ENCODE measurements at places on chromosomes 5 and 9.
A peak's percentile ranks its signal among the peaks of the same experiment; 100 is the strongest.

- DNase-seq: peak; percentile 7
These were observed 59.6 kb upstream of the SLC27A6 start for GRCh38 chr5:128905568-128906110.

DNA sequence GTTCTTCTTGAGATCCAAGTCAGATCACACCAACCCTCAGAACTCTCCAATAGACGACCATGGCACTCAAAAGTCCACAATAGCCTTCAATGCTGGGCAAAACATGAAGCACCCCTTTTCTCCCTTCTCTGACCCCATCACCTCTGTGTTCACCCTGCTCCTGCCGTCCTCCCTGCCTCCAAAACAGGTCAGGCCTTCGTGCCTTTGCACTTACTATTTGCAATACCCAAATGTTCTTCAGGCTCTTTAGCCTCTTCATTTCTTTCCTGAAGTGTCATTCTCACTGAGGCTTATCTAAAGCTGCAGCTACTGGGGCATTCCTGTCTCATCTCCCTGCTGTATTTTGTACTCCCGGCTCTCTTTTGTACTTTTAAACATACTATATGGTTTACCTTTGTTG lies 2.0 kb upstream of the ROPN1L start:
- DNase-seq: no peak

DNA sequence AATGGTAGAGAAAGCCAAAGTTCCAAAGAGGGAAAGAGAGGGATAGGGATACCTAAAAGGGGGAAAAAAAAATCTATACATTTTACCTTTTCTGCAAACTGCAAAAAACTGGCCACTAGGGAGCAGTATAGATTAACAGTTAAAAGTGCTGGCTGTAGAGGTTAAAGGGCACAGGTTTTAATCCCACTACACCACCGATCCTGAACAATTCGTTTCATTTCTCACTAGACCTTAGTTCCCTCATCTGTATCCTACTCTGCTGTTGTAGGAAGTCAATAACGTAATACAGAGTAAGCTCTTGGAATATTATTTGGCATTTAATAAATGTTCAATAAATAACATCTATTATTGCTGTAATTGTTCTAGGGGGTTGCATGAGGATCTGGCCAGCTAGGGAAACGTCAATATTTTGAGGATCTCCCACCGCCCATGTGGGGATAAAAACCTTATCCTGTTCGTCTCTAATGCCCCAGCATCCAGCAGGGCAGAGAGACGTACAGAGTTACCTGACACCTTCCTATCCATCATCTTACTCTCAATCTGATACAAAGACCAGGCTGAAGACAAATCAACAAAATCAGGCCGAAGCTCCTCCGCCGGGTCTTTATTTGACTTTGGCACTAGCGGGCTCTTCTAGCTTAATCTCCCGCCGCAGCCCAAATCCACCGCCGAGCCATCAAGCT lies 757 bp downstream of the CDC26 start:
- no peak for DNase-seq

DNA sequence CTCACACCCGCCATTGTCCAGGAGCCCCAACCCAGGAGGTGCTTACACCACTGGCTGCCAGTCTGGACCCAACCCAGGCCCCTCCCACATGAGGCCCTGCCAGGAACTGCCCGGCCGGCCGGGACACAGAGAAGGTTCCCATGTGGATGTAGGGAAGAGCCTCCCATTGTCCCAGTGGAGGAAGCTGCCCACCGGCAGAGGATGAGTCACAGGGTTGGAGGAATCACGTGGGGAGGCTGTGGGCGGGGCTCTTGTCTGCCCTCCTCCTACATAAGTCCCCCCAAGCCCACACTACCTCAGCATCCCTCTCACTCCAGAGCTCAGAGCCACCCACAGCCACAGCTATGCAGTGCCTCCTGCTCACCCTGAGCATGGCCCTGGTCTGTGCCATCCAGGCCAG lies 26.1 kb downstream of the PAEP start:
- DNase-seq: no peak

- DNase-seq: no peak
These were observed 344.1 kb downstream of the NR2F1-AS1 start for GRCh38 chr5:93236807-93237421.

GRCh38 chr5:173314166-173314952 lies 13.9 kb downstream of the STC2 start:
- DNase-seq: no peak

- no peak for DNase-seq
These were observed at the start of gene RGS7BP for GRCh38 chr5:64505769-64506566. Gene RGS7BP (plus strand): TSS chr5:64506015. CDS start chr5:64506625, 610 bp downstream.

DNA sequence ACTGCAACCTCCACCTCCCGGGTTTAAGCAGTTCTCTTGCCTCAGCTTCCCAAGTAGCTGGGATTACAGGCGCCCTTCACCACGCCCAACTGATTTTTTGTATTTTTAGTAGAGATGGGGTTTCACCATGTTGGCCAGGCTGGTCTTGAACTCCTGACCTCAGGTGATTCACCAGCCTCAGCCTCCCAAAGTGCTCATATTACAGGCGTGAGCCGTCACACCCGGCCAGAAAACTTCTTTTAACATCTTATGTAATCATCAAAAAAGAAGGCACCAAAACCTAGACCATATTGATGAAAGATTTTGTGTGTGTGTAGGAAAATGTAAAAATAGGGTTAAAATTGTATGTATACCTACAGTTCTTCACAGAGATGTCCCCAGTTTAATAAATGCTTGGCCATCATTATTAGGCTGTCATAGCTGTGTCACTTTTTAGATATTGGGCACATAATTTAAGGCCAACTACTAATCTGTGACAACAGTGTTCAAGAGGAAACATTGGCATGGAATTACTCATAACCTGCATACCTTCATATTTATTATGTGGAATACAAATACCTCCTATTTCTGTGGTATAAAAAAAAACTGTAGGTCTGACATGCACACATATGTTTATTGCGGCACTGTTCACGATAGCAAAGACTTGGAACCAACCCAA lies 44.4 kb downstream of the RAD50 start:
- no peak for DNase-seq

GRCh38 chr9:133948561-133949485 lies 43.3 kb downstream of the VAV2 start:
- DNase-seq: no peak

DNA sequence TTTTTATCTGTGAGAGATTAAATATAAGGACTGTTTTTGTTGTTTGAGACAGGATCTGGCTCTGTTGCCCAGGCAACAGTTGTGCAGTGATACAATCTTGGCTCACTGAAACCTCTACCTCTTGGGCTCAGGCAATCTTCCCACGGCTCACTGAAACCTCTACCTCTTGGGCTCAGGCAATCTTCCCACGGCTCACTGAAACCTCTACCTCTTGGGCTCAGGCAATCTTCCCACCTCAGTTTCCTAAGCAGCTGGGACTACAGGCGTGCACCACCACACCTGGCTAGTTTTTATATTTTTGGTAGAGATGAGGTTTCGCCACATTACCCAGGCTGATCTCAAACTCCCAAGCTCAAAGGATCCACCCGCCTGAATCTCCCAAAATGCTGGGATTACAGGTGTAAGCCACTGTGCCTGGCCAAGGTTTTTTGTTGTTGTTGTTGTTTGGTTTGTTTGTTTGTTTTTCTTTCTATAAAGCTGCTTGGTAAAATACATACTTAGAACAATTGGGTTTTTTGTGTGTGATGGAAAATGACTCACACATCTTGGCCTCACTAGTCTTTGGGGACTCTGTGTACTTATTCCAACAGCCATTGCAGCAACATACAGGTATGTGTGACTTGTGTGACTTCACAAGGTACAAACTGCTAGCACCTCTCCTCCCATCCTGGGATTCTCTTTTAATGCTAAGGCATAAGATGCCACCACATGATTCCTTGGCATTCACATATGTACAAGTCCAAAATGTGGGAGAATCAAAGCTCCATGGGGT lies 36.5 kb upstream of the RASA1 start:
- DNase-seq: no peak

GRCh38 chr5:85388770-85389169 lies 1004.1 kb upstream of the EDIL3 start:
- no peak for DNase-seq

DNA sequence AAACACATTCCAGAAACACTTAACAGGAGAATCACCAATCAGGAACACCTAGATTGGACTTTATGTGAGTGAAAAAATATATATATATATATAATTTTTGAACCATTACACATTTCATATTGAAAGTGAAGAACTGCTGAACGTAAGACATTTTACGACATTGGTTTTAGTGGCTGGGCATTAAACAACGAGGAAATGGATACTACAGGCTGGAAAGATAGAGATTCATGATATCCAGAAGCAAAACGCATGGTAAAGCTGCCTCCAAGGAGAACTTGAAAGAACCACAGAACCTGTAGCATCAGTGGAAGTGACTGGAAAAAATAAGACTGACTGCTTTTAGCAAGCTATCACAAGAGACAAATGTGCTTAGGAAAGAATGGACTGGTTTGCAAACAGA lies 13.2 kb upstream of the NDUFS4 start:
- DNase-seq: no peak

DNA sequence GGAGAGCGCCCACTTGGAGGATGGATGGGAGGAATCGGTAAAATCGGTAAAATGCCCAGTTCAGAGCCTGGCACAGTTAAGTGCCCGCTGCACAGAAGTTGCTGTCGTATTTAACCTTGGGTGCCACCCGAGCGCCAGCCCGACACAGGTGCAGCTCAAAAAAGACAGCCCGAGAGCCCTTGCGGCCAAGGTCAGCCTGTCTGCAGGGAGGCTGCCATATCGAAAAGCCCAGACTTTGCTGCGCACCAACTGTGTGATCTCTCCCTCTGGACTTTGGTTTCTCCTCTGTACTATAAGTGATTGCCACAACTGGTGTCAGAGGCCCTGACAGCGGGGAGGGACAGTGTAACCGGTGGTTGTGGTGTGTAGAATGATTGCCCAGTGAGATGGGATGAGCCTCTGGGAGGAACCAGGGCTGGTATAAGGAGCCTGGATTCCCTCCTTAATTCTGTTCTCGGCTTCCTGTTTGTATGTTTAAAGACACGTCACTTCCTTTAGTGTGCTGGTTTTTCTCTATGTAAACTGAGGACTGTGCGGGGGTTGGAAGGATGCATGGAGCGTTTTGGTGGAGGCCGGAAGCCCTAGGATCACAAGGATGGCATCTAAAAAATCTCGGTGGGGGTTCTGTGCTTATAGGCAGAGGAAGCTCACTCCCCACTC lies 792 bp downstream of the NTMT1 start:
- peak; percentile 11 for DNase-seq

DNA sequence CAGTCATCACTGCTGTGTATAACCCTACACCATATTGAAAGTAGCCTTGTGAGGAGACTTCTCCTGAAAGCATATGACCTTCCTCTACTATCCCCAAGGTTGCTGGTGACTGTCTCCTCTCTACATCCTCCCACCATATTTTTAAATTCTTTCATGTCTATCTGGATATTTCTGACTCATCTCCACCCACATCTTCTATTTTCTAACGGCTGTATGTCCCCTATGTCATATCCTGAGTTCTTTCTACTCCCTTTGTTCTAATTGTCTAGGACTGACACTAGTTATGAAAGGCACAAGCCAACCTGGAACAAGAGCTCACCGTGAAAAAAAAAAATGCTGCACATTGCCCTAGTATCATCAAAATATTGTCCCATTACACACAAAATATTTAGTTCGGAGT lies 218.3 kb upstream of the ZNF462 start:
- no peak for DNase-seq

- peak; percentile 13 for DNase-seq
These were observed 432.6 kb upstream of the SLC30A5 start for GRCh38 chr5:68661237-68661636.

- no peak for DNase-seq
These were observed 180.6 kb upstream of the PAPPA start for GRCh38 chr9:115972843-115973595.

DNA sequence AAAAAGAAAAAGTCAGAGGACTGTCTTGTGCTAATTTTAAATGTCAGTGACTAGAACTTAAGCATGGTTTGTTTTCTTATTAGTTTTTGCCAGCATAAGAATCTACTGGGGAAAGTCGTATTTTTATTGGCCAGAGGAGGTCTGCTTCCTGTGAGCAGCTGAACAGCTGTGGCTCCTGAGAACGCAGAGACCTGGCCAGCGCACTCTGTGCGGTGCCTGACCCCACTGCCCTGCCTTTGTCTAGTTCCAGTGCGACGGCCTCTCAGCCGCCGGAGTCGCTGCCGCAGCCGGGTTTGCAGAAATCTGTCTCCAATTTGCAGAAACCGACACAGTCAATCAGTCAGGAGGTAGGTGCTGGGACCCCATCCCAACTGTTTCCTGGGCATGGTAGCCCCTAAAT lies 42.5 kb downstream of the PRRC2B start:
- DNase-seq: no peak

All from SHP77 treated with DMSO at 0.1 percent for 48 hours (cell line).